G401 (cell line): ENCODE measurements at places on chromosomes 7 and 10.
A peak's percentile ranks its signal among the peaks of the same experiment; 100 is the strongest.

- DNase-seq, result no peak
Measured at GRCh38 chr10:101062232-101063049, 652 bp downstream of the KAZALD1 start.

DNA sequence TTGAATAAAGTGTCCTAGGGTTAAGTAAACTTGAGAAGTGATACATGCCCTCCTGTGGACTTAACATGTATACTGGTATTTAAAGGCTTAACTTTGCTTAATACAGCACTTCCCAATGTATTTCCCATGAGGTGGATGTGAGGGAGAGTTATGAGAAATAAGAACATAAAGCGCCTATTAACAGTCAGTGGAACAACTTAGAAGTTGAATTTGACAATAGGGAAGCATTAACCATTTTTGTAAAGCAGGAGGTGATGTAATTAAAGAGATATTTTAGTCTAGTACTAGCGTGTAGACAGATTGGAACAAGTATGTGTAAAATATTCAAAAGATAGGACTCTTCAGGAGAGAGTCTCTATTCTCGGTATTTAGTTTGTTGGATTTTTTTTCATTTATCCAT, 322.4 kb downstream of the GPR158 start:
- no peak for DNase-seq

- DNase-seq, result no peak
Measured at GRCh38 chr7:82212466-82212865, 231.1 kb downstream of the CACNA2D1 start.

DNA sequence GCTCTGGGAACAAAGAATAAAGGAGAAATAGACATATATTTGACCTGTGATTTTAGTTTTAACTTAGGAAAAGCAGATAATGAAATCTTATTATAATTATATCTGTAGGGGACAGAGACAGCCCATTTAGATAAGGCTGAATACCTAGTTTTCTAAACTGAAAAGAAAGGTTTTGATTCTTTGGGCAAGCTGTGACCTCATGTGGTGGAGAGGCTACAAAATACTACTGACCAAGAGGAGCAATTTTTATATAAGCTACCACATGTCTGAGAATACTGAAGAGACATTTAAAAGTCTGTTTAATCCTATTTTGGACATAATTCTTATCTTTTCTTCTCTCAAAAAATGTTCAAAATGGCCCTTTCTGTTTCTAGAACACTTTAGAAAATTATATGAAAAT, 271.0 kb downstream of the MTERF1 start:
- peak; percentile 60 for DNase-seq

GRCh38 chr10:6194311-6194710, 8.4 kb upstream of the PFKFB3 start:
- DNase-seq, result no peak

DNA sequence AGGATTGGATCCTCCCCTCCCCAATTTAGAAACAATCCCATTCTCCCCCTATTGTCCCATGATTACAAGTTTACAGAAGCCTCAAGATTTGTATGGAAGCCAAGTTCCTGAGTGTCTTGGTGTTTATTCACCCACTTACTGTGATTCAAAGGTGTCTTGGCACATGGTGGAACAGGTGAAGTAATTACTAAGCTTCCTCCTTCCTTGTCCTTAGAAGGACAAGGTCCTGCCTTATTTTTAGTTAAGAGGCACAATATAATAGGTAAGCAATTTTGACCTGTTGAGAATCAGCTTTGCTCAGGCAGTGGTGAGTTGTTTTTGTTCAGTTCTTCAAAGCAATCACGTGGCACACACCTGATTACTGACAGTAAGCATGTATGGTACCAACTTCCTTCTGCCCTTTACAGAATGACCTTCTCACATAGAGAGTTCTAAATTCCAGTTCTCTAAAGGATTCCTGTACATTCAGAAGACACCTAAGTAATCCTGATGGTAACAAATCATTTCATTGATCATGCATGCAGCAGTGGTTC, 60.7 kb upstream of the SLC13A1 start:
- DNase-seq, result no peak

- no peak for DNase-seq
Measured at GRCh38 chr7:90624225-90624911, 28.2 kb downstream of the CDK14 start.

- no peak for DNase-seq
Measured at GRCh38 chr7:117841611-117842010, 31.6 kb downstream of the CTTNBP2 start.

DNA sequence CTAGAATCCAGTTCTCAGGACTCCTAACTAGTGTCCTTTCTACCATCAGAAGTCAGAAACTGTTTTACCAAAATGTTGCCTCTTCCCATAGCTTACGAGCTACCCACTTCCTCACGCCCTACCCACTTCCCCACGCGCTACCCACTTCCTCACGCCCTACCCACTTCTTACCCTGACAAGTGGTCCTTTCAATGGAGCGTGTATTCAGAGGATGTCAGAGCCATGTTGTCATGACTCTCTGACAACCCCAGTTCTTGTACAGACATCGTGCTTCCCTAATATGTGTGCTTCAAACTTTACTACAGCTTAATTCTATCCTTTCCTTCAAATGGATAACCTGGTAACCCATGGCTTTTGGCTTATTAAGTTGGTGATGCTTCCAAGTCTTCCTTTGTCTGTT, 84.8 kb upstream of the PHF14 start:
- no peak for DNase-seq

GRCh38 chr7:114083166-114084001, 164.6 kb upstream of the PPP1R3A start:
- DNase-seq, result no peak

- no peak for DNase-seq
Measured at GRCh38 chr10:96964131-96964530, 132.0 kb downstream of the LCOR start.

DNA sequence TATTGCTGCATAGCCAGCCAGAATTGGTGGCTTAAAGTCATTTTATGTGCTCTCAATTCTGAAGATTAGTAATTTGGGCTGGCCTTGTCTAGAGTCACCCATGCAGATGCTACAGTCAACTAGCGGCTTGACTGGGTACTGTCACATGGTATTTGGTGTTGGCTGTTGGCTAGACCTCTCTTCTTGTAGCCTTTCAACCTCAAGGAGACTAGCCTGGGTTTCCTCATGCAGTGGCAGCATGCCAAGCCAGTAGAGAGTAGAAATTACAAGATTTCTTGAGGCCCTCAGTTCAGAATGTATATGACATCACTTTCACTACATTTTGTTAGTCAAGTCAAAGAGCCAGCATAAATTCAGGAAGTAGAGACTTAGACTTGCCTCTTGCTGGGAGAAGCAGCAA, 3.7 kb upstream of the ZNF800 start:
- no peak for DNase-seq

DNA sequence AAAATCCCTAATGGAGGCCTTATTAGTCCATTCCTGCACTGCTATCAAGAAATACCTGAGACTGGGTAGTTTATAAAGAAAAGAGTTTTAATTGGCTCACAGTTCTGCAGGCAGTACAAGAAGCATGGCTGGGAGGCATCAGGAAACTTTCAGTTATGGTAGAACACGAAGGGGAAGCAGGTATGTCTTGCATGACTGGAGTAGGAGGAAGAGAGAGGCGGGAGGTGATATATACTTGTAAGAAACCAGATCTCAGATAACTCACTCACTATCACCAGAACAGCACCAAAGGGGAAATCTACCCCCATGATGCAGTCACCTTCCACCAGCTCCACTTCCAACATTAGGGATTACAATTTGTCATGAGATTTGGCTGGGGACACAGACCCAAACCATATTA, 35.8 kb downstream of the GNAI1 start:
- DNase-seq, result no peak

DNA sequence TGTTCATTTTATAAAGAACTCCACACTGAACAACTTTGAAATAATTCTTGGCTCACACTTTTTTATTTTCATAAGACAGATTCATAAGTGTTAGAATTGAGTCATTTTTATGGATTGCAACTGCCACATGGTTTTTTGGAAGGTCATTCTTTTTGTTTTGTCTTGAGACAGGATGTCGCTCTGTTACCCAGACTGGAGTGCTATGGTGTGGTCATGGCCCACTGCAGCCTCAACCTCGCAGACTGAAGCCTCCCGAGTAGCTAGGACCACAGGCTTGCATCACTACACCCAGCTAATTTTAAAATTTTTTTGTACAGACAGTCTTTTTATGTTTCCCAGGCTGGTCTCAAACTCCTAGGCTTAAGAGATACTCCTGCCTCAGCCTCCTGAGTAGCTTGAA, 20.3 kb downstream of the BMS1 start:
- no peak for DNase-seq

GRCh38 chr7:150862356-150862755, 10.0 kb downstream of the AOC1 start:
- no peak for DNase-seq

- DNase-seq, result peak; percentile 17
Measured at GRCh38 chr10:87767253-87767652, 50.8 kb downstream of the ATAD1 start.

DNA sequence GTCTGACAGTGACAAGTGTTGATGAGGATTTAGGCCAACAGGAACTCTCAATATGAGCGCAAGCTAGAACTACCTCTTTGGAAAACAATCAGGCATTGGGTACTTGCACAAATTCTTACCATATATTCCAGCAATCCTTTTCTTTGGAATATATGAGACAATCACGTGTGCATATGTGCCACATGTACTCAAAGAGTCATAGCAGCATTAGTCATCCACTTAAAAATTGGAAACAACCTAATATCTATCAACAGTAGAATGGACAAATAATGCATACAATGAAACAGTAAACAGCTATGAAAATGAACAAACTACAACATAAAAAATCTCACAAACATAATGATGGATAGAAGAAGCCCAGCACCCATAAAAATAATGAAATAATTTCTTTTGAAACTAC, 179.7 kb downstream of the GLI3 start:
- no peak for DNase-seq

- DNase-seq, result no peak
Measured at GRCh38 chr7:155388561-155388960, 69.4 kb upstream of the EN2 start.

GRCh38 chr7:22193450-22193983, 163.4 kb downstream of the RAPGEF5 start:
- peak; percentile 93 for DNase-seq

DNA sequence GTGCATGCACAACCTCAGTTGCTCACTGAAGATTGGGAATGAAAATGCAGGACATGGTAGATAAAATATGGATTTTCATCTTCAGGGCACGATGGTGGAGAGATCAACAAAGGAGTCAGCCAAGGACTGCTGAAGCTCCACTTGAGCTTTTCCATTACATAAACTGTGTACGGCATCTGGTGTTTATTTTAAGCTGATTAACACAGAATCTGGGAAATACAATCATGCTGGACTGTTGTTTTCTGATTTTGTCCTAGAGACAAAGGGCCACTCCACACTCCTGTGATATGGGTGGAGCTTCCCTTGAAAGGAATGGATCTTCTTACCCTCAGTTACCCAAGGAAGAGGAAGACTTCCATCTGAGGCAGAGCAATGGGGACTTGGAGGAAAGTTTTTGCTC, 120.6 kb downstream of the SAMD9 start:
- no peak for DNase-seq

DNA sequence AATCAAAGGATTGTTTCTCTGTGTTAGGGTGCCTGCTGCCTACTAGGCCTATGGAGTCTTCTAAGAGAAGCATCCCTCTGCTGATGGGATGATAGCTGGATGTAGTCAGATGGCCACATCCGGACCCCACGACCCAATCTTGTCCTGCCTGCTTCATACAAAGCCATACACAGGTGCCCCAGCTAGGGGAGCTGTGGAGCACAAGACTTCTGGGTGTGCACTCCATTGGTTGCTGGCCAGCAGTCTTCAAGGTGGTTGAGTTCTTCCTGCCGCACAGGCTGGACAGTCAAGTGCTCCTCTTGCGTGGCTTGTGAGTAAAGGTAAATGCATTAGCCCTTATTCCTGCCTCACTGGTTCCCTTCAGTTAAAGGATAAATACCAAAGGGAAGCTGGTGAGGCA, 120.2 kb downstream of the TEX36 start:
- no peak for DNase-seq

DNA sequence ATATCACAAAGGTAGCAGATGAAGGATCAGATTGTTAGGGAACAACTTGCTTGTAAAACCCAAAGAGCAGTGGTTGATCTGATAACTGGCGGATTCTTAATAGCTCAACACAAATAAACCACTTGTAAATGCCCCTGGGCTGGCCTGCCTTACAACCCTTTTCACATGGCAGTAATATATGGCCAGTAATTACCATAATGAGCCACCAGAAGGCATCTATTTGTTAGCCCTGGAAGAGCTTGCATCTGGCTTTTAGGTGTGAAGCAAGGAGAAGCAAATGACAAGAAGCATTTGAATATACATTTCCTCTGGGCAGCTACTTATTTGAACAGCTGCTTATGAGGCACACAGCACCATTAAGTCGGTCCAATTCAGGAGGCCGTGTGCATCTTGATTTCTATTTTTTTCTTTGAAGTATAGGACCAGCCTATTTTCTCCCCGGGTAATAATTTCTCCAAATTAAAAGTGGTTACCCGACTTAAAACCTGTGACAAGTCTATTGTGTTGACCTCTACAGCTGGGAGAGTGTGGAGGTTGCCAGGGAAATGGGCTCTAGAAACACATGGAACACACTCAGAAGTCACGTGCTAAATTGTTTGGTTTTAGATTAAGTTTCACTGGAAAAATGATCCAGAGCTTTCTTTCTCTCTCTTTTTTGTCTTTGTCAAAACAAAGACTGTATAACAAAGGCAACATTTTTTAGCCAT, 113.4 kb downstream of the SEM1 start:
- no peak for DNase-seq

GRCh38 chr7:144459635-144460034, 56.1 kb upstream of the NOBOX start:
- DNase-seq, result no peak

DNA sequence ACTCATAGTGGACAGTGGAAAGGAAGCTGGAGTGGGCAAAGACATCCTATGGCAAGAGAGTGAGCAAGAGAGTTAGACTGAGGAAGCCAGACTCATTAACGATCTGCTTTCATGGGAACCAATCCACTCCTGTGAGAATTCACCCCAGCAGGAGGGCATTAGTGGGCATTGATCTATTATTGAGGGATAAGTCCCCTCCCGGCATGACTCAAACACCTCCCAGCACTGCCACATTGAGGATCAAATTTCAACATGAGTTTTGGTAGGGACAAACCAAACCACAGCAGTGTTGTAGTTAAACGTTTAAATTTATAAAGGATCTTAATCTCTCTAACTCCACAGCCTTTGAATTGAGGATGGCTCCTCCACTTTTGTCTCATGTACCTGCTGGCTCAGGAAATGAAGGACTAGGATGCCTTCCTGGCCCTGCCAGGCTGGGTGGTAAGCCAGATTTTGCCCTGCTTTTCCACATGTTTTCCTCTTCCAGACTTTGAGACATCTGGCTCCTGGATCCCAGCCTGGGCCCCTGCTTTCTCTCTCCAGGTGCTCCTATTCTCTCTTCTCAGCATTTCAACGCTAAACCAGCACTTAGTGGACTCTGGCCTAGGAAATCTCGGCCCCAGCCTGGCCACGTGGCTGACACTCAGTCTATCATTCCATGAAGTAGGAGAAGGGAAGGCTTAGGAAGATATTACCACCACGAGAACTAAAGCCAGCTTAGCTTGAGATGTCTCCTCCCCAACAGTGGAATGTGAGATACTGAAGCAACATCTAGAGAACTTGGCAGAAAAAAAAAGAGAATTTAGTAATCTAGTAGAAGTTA, 96.5 kb upstream of the PIP4K2A start:
- no peak for DNase-seq
